ENCODE measurements at places on chromosomes 7 and 10.

- no peak for DNase-seq
These were observed 185.0 kb downstream of the TCERG1L start for GRCh38 chr10:131126321-131127137.

GRCh38 chr7:44225566-44226395, 25.0 kb downstream of the YKT6 start:
- no peak for DNase-seq

DNA sequence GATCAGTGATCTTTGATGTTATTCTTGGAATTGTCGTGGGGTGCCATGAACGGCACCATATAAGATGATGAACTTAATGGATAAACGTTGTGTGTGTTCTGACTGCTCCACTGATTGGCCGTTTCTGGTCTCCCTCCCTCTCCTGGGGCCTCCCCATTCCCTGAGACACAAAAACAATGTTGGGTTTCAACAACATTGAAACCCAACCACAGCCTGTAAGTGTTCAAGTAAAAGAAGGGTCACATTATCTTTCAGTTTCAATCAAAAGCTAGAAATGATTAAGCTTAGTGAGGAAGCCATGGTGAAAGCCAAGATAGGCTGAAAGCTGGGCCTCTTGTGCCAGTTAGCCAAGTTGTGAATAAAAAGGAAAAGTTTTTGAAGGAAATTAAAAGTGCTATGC, 19.5 kb downstream of the EN2 start:
- DNase-seq: no peak

DNA sequence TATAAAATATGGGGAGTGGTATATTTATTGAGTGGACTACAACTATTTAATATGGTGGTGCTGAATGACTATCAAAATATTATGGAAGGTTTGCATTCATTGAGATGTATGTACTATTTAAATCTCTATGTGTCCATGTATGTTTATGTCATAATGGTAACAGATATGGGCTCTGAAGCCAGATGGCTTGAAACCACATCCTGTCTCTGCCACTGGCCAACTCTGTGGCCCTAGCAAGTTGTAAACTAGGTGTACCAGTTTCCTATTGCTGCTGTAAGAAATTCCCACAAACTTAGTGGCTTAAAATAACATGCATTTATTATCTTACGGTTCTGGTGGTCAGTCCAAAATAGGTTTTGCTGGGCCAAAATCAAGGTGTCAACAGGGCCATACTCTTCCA, 198.1 kb upstream of the NFE2L3 start:
- DNase-seq: no peak

GRCh38 chr10:83880252-83880791, 259.0 kb upstream of the GHITM start:
- DNase-seq: no peak

- no peak for DNase-seq
These were observed 28.5 kb upstream of the SH2B2 start for GRCh38 chr7:102258073-102258748.

GRCh38 chr7:13850185-13850752, 139.2 kb downstream of the ETV1 start:
- DNase-seq: peak; percentile 44
